ENCODE measurements at places on chromosomes 6 and 20.

DNA sequence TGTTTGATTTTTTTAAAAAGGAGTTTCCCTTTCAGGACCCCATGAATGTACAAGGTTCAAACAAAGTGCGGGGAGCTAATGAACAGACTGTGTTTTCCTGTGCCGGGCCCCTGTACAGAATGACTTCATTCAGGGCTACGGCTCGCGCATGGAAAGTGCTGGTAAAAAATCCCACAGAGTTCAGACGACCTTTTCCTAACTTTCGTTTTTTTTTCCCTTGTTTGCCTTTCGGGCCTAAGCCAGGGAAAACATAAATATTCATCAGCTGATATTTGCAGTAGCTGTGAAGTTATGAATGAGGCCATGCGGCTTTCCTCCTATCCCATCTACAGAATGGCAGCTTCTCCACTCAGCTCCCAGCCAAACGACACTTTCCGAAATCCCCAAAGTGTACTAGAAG, 74.0 kb downstream of the HAO1 start:
- DNase-seq: no peak

DNA sequence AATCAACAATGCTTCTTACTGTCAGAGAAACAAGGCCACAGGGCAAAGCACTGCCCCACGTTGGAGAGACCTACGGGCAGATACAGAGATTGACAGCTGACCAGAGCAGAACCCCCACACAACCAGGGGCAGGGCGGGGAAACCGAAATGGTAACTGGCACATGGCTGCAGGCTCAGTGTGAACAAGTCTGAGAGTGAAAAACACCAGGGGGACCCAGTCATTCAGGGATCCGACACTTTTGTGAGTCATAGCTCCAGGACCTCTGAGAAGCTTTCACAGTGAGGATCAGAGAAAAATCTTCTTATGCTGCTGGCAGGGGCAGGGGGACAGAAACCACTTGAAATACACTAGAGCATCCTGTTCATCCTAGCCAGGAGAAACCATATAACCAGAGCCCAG, 254.2 kb downstream of the C6orf118 start:
- DNase-seq: no peak

- no peak for DNase-seq
Measured at GRCh38 chr6:165245287-165245686, 64.1 kb downstream of the C6orf118 start.

DNA sequence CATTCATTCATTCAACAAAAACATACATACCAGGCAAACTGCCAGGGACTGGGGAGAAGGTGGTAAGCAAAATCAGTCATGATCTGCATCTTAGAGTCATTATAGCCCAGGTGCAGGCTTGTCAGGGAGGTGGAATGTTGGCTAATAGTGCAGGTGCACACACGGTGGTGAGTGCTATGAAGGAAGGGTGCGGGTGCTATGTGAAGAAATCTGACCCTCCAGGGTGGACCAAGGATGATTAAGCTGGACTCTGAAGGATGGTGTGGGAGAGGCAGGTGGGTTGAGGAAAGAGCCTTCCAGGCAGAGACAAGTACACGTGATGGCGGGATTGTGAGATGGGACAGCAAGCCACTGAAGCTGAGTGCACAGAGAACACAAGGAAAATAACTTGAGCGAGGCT, 77.4 kb downstream of the B3GAT2 start:
- no peak for DNase-seq

- DNase-seq: no peak
Measured at GRCh38 chr20:57682184-57683101, 27.4 kb downstream of the PMEPA1 start.

DNA sequence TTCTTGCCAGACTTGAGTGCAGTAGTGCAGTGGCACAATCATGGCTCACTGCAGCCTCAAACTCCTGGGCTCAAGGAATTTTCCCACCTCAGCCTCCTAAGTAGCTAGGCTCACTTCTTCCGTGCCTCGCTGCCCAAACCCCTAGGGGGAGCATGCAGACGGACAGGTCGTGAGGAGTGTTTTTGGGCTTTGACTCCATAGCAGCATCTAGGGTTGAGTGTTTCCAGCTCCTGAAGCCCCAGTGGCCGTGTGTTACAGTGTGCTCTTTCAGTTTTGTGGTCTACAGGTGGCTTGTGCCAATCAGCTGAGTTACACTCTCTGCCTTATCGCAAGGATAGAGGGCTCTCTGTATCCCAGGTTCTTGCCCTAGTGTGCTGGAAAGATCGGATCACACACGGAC, 33.4 kb downstream of the NCOA3 start:
- DNase-seq: no peak

DNA sequence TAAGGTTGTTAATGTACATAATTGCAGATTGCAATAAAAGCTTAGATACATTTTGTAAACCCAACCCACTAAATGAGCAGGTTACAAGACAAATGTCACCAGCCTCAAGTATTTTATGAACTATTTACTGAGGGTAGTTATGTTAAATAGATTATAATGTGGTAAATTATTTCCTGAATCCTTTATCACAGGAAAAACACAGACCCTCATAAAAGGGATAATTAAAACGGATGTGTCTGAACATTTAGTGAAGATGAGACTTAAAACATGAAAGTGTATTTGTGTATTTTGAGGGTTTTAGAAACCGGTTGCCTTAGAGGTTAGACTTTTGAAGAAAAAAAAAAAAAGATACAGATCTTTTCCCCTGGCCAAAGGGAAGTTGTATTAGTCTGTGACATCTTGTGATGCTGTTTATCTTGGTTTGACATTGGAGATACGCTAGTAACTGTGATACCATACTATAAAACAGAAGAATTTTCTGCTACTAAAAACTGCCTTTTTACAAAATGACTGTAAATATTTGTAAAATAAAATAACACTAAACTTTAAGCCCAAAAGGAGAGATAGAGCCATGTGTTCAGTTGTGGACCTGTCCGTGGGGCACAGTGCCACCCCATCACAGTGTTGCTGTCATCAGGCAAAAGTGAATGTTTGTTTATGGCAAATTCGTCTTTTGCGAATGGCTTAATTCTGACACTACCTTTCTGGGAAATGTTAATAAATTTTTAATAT, 9.7 kb downstream of the DYNLT1 start:
- no peak for DNase-seq

GRCh38 chr6:109738255-109738654, 47.2 kb downstream of the FIG4 start:
- no peak for DNase-seq

Data from adrenal gland (tissue), 19 donors.